ENCODE measurements at places on chromosomes 2 and 18. TPM values are rescaled to one million over a fixed set of nuclear protein-coding genes. Genes with fewer than 3 reads are reported as not detected.

GRCh38 chr18:27226556-27227075 lies 41.5 kb upstream of the CHST9 start:
- DNase-seq, result no peak

DNA sequence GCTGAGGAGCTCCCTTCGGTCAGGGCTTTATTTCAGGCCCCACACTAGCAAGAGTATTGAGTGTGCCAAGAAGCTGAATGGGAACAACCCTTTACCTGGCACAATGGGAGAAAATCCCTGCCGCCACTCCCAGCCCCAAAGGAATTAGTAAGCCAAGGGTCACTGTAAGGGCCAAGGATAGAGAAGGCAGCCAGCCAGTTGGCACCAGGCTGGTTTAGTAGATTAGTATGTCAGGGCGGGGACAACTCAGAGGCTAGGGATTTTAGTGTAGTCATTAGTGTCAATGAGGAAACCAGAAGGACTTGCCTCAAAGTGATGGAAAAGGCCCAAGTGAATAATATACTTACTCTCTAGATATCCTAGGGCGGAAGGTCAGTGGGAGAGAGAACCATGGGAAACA lies 34.9 kb upstream of the CYP26B1 start:
- no peak for DNase-seq

DNA sequence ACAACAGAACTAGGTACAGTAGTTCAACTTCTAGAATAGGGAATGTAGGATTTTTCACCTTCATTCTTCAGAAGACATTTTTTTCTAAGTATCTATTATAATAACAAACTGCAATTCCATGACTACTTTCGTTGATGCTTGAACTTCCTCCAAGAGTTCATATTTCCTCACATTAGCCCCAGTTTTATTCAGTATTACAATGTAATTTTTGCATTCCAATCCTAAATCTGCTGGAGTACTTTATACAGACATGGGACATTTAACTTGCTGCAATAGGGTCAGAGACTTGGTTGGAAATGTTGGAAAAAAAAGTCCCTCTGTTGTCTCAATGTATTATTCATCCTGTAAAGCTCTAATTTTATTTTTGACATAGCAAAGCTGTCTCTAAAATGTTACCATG lies 19.6 kb upstream of the FTCDNL1 start:
- no peak for DNase-seq

- DNase-seq, result no peak
Measured at GRCh38 chr18:45783097-45784075, 42.1 kb upstream of the SIGLEC15 start.

- no peak for DNase-seq
Measured at GRCh38 chr2:189191766-189192165, 12.2 kb upstream of the COL5A2 start.

DNA sequence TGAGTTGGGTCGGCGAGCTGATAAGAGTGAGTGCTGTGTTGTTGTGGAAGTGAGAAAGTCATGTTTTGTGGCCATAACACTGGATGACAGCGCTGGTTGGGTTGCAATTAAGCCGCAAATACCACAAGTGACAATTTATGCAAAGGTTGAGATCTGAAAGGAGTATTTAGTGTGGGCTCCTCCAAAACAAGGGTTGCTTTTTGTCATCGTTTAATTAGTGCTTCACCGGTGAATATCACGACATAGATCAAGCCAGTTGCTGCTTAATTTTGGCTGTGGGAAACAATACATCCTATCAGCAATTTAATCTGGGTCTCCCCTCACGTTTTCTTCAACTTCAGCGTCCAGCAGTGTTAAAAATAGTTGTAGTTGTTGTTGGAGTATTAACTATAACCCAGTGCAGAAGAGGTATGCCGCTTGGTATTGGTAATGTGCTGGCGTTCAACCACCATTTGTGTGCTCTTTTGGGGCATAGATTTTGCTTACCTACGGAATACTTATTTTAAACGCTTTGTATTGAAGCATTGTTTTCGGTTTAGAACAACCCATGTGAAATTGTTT lies 662 bp downstream of the ACVR2A start:
- no peak for DNase-seq

GRCh38 chr2:16227811-16228462 lies 287.6 kb downstream of the MYCN start:
- DNase-seq, result no peak

DNA sequence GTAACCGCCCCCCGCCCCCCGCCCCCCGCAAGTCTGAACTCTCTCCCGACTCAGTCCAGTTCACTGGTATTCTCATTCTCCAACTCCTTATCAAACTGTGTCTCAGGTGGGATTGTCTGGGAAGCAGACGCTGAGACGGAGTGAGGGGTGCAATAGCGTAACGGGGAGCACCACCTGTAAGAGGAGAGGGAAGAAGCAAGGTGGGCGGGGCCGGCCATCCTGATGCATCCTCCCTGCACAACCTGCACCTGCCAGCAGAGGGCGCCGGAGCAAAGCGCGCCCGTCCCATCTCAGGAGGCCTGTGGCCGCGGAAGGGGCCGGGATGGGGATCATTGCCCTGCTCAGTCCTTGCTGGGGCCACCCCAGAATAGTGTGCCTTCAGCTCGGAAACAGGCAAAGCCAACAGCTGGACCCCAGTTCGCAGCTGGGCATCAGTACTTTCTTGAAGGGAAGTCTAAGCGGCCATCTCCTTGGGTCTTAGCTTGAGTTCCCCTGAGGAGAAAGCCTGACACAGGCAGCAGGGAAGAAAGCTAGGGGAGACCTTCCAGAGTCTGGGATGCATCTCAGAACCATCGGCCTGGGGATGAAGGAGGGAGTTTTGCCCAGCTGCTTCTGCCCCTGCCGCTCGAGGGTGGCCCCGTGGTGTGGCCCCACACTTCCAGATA lies 208.0 kb downstream of the TFCP2L1 start:
- no peak for DNase-seq

DNA sequence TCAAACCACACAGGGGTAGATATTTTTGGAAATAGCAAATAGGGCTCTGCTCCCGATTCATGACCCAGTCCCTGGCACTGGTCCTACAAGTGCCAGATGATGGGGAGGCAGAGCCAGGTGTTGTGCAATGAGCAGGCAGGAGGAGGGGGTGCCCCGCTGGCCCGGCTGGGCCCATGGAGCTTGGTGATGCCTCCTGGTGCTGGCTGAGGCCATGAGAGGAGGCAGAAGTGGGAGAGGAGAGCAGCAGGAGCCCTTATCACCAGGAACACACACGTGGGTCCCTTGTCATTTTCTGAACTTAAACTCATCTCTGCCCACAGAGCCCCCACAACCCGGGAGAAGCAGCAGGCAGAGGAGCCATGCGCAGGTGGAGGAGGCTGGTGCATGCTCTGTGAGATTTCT lies 90.5 kb upstream of the MAPK4 start:
- DNase-seq, result no peak

Gene TMEM247
- not detected for polyA plus RNA-seq

Gene PER2
- polyA plus RNA-seq, result 5.7 TPM

Gene EGR4
- not detected for polyA plus RNA-seq

Gene PUS10
- 11.8 TPM for polyA plus RNA-seq

Measured in renal pelvis (tissue), 12 donors.